ENCODE measurements at places on chromosomes 3 and 15.

DNA sequence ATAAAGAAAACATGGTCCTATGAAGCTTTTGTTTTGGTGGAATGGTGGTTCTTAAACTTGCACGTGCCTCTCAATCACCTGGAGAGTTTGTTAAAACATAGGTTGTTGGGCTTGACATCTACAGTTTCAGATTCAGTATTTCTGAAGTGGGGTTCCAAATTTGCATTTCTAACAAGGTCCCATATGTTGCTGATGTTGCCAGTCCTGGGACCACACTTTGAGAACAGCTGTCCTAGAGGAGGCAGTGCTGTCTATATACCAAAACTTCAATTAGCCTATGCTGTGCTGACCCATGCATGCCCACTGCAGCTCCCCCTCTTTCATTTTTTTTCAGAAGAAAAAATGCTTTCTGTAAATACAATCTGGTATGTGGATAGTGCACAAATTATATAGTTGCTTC, 31.3 kb downstream of the ALCAM start:
- DNase-seq = no peak

- no peak for DNase-seq
These were observed 35.4 kb upstream of the RAB6B start for GRCh38 chr3:133931084-133931483.

DNA sequence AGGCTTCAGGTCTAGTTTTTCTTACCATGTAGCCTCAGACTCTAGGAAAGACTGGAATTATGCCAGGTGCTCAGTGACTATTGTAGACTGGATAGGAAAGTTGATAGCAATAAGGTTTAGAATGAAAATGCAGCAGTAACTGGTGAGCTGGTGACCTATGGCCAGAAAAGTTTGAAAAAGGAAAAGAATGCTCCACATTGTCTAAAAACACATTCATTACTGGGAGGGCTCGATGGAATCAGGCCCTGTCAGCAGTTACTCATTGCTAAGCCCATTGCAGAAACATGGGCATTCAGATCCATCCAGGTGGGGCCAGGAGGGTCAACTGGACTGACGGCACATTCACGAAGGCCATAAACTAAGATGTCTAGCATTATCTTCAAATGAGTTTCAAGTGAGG, 8.7 kb upstream of the MBNL1 start:
- no peak for DNase-seq

- no peak for DNase-seq
These were observed 5.0 kb downstream of the ELL3 start for GRCh38 chr15:43771816-43772215.

- no peak for DNase-seq
These were observed 35.7 kb upstream of the DLG1 start for GRCh38 chr3:197333901-197334639.

DNA sequence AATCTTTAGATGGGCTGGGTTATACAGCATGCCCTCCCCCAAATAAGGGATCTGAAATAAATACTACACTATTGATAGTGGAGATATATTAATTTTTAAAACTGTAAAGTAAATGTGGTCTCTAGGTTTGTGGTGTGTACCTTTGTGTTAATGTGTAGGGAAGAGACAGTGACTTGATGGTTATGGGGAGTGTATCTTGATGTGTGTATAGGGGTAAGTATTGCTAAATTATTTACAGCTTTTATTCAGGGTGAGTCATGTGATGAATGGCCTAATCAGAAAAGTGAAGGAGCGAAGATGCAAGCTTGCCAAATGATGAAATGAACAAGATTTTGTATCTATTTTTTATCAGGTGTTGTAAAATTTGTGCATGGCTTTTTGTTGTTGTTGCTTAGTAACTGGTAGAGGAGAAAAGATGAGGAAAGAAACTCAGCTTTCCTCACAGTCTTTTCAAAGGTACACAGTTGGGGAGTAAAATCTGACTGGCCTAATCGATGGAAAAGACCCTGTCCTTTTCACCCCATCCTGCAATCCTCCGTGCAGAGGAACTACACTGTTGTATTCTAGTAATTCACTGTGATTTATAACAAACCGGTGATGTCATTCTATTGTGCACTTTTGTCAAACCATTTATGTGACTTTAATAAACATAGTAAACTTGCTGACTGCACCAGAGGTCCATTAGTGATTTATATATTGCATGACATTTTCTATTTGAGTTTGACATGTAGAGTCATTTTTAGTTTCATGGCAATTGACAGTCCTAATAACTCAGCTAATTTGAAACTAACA, 17.7 kb downstream of the FEM1B start:
- DNase-seq = no peak

DNA sequence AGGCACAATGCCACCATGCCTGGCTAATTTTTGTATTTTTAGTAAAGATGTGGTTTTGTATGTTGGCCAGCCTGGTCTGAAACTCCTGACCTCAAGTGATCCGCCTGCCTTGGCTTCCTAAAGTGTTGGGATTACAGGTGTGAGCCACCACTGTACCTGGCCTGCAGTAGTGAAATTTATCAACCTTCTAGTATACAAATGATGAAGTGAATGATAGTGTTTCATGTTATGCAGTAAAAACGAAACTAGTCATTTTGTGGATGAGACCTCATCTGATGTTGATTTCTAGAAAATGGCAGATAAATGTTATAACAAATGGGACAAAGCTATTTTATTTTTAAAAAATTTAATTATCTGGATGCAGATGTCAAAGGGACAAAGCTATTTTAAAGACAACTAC, 32.9 kb downstream of the NXPE3 start:
- DNase-seq = no peak

- no peak for DNase-seq
These were observed 3.0 kb upstream of the SPG11 start for GRCh38 chr15:44666210-44667038.

- DNase-seq = no peak
These were observed 80.2 kb downstream of the ARNT2 start for GRCh38 chr15:80484333-80484864.

DNA sequence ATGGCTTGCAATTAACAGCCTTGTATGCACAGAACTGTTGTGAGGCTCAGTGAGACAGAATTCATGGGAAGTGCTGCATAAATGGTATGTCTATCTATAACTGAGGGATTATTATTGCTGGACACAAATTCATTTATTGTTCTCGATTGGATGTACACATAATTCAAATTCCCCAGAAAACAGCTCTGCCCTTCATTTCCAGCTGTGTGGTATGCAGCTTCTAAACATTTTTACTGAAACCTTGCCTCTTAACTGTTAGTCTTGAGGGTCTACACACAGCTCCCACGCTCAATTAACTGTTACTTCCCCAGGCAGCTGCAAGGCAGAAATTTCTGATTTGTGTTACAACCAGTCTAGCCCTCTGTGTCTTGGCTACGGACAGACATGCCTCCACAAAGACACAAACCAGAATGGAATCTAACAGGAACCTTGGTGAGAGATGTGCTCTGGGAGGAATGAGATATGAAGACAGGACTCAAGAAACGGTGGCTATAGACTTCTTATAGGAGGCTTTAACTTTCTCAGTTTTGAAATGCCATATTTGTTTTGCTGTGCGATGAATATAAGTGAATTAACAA, 139.7 kb upstream of the TBL1XR1 start:
- no peak for DNase-seq

- no peak for DNase-seq
These were observed 67.1 kb downstream of the ARMC8 start for GRCh38 chr3:138254216-138254615.

DNA sequence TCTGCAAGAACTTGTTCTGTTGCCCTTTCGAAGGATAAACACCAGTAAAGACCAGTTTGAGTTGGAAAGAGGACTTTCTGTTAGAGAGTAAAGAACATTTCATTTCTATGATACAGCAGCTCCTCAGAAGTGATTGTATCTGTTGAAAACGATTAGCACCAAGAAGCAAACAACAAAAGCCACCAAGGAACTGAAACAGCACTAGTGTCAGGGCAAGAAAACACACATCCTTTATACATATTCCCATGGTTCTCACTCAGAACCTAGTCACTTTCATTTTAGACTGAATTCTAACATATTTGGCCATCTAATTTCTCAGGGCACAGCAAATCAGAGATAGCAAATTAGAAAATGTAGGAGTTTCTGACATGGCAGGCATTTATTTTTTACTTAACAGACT, 116.1 kb downstream of the ATP1B3 start:
- no peak for DNase-seq

DNA sequence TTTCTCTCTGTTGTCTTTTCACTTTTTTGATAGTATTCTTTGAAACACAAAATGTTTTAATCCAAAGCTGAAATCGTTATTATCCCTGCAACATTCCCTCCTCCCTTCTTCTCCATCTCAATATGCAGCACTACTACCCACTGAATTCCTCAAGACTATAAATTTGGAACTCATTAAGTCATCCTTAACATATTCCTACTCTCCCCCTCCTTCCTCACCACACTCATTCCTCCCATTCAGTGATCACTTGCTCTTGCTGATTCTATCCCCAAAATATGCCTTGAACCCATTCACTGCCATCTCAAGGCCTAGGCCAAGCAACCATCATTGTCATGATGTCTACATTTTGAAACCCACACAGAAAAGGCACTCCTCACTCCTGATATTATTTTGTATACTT, 2.4 kb upstream of the PIK3R4 start:
- DNase-seq = no peak

- peak; percentile 99 for DNase-seq
These were observed at the start of gene STARD5 for GRCh38 chr15:81323944-81324881. STARD5 (minus strand) TSS chr15:81324141; CDS start chr15:81324099, 42 bp downstream.

DNA sequence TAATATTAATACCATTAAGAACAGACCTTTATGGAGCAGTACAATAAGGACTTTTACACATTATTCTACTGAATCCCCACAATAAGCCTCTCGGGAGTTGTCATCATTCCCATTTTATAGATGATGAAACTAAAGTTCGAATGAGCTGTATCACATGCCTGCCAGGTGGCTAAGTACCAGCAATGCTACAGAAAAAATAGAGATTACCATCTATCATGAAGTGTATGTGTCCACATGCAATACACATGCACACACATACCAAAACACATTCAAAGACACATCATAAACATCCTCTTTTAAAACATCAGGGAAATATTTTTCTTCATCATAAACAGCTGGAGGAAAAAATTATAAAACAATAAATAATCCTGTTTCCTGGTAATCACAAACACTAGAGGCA, 136.6 kb downstream of the SUCLG2 start:
- DNase-seq = no peak

GRCh38 chr3:165814380-165814779, 22.8 kb downstream of the BCHE start:
- no peak for DNase-seq

DNA sequence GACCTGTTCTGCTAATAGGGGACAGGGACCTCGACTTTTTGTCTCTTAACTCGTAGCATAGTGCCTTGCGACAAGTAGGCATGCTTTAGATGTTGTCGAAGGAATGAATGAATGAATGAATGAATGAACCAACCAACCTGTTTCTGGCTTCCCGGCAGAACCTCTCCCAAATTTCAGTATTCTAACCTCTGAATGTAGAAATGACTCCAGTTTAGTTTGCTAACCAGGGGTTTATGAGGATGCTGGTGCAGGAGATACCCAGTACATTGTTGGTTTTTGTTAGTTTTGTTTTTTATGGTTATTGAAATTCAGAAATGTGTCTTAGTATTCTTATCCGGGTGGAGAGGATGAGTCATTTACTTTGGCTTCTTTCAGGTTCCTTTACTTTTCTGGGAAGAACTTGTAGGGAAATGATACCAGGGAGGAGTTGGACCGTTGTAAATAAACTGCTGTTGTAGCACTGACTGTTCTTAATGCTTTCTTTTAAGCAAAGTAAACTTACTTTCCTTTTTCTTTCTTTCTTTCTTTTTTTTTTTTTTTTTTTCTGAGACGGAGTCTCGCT, 29.6 kb upstream of the EHHADH start:
- peak; percentile 9 for DNase-seq

- DNase-seq = no peak
These were observed 9.9 kb upstream of the KNL1 start for GRCh38 chr15:40584191-40584590.

- no peak for DNase-seq
These were observed 60.3 kb downstream of the RAB11A start for GRCh38 chr15:65929573-65929972.

DNA sequence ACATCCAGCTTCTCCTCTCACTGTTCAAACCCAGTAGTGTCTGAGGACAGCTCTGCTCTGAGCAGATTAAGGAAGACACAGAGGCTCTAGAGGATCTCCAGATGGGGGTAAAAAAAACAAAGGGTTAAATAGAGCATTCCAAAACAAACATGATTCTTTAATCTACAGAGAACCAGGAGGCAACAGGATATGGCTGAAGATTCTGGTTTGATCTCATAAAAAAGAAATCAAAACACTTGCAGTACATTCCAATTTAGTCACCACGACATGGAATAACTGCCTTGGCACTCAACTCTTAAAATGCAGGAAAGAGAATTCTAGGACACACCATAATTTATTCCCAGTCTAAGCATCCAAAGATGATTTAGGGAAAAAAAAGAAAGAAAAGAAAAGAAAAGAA, 32.0 kb downstream of the TM4SF4 start:
- no peak for DNase-seq

GRCh38 chr3:166799-167198, 29.8 kb upstream of the CHL1 start:
- DNase-seq = no peak

GRCh38 chr15:77347197-77347596, 72.7 kb downstream of the PEAK1 start:
- DNase-seq = no peak

DNA sequence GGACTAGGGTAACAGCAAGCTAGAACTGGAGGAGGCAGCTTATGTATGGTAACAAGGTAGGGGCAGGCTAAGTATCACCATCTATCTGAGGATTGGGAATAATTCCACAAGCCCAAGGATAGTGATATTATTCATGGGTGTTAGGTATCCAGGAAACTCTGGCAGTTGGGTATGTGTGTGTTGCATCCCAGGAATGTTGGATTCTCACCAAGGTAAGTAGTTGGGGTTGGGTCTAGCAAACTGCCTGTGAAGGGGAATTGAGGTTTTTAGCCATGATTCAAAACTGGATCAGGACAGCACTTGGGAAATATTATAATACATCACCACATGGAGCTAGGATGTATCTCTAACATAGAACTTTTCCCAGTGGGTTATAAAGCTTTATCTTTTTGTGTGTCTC, 626.4 kb upstream of the GOLIM4 start:
- DNase-seq = no peak

GRCh38 chr15:75594276-75594675, 15.2 kb upstream of the PTPN9 start:
- no peak for DNase-seq

DNA sequence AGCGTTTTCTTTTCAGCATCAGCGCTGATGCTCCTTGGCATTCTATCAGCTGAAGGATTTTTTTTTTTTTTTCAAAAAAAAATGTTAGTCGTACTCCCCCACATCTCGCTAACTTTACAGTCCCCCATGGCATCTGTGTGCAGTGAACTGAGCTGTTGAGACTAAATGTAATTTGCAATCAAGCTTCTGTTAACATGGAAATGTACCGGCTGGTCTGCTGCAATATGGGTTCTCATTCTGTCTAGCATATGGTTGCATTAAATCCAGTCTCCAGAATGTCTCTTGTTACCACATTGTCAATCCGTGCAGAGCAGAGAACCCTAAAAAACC, 32.2 kb upstream of the TPRG1 start:
- DNase-seq = no peak

- DNase-seq = no peak
These were observed 843.8 kb downstream of the VGLL3 start for GRCh38 chr3:86147119-86147518.
